Activated CD8-positive, alpha-beta T cell treated with anti-CD3 and anti-CD28 coated beads for 36 hours (primary cell): ENCODE measurements at places on chromosomes 5 and 9.

GRCh38 chr9:31135567-31135966 is 1248.9 kb upstream of the ACO1 start:
- peaks cover 7% of the 10 kb centered on the region for H3K4me1 ChIP-seq
- no peak overlapping the region for H3K27ac ChIP-seq
- no peak overlapping the region for H3K4me3 ChIP-seq

DNA sequence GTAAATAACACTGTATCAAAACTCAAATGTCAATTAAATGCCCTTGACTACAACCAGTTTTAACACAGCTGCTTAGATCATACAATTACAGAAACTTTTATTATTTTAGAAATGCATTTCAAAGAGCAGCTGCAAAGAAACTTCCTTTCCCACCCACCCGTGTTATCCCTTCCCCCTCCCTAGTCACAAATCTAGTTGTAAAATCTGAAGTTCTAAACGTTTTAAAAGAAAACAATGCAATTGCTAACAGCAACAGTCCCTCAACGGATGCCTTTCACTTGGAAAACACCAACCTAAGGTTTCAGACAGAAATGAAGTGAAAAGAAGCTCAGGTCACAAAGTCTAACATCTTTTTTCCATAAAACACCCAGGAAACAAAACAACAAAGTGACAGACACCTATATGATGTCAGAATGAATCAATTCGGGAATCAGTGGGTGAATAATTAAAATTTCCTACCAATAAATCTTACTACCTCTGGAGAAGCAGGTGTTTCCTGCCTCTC is 100.3 kb downstream of the FBXW11 start:
- H3K27ac ChIP-seq, result peak overlapping the region; percentile 76
- peak overlapping the region; percentile 29 for H3K4me3 ChIP-seq
- DNase-seq, result peak; percentile 12
- peaks cover 17% of the 10 kb centered on the region for H3K36me3 ChIP-seq
- no peaks in the 10 kb centered on the region for H3K27me3 ChIP-seq

DNA sequence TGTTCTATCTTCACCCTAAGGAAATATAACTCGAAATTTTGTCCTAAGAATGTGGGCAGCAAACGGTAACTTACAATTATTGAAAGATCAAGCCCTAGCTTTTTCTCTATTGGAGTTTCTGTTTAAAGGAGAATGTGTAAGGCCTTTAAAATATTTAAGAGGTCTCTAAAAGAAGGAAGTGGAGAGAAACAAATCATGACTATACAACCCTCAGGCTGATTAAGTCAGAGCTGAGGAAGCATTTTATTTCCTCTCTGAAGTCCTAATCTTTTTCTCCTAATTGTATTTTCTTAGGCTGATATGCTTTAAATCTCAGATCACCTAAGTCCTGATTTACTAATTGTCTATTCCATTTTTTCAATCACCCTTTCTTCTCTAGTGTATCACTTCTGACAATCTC is 1708.8 kb upstream of the C9orf72 start:
- no peak for DNase-seq
- H3K4me1 ChIP-seq, result no peaks in the 10 kb centered on the region
- no peaks in the 10 kb centered on the region for H3K27me3 ChIP-seq
- no peak overlapping the region for H3K4me3 ChIP-seq
- no peak overlapping the region for H3K27ac ChIP-seq

GRCh38 chr5:2800035-2800434 is 48.6 kb upstream of the IRX2 start:
- no peaks in the 10 kb centered on the region for H3K4me1 ChIP-seq
- DNase-seq, result no peak
- no peak overlapping the region for H3K27ac ChIP-seq
- H3K36me3 ChIP-seq, result no peaks in the 10 kb centered on the region

DNA sequence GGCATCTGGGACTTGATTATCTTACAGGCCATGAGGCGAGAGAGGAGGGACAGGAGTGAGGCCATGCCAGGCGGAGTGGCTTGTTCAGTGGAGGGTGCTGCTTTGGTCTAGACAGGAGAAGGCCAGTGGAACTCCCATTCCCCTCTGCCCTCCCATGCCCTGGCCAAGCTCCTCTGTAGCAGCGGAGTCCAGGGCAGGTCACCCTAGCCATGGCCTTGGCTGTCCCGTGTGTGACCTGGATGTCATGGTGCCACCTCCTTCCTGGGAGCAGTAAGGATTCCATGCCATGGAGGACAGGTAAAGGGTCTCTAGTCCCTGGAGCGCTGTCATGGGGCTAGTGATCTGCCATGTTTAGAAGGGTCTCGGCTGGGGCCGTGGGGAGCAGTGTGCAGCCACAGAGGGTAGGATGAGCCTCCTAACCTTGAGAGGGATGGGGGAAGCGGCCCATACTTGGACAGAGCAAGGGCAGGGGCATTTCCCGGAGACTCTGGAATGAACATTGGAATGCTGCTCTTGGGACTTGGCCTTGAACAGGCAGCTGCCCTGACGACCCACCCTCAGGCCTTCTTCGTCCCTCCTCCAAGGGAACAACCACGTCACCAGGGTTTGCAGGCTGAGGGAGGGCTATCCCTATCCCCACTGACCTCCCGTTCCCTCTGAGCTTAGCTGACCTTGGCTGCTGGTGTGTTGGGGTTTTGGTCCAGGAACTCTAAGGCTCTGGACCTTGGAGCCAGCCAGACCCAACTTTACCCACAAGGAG is 100.4 kb downstream of the DAB2IP start:
- H3K27me3 ChIP-seq, result no peaks in the 10 kb centered on the region
- no peak overlapping the region for H3K27ac ChIP-seq
- H3K4me1 ChIP-seq, result peaks cover 13% of the 10 kb centered on the region
- H3K36me3 ChIP-seq, result no peaks in the 10 kb centered on the region
- H3K4me3 ChIP-seq, result no peak overlapping the region

- peaks cover 17% of the 10 kb centered on the region for H3K27me3 ChIP-seq
- no peaks in the 10 kb centered on the region for H3K4me1 ChIP-seq
- no peak overlapping the region for H3K4me3 ChIP-seq
- H3K27ac ChIP-seq, result no peak overlapping the region
- no peaks in the 10 kb centered on the region for H3K36me3 ChIP-seq
These were observed 37.1 kb upstream of the PPARGC1B start for GRCh38 chr5:149693021-149693420.

GRCh38 chr5:39399135-39400036 is 25.4 kb downstream of the DAB2 start:
- H3K4me1 ChIP-seq, result peaks cover 5% of the 10 kb centered on the region
- no peak for DNase-seq
- H3K4me3 ChIP-seq, result no peak overlapping the region
- no peak overlapping the region for H3K27ac ChIP-seq
- H3K27me3 ChIP-seq, result no peaks in the 10 kb centered on the region

DNA sequence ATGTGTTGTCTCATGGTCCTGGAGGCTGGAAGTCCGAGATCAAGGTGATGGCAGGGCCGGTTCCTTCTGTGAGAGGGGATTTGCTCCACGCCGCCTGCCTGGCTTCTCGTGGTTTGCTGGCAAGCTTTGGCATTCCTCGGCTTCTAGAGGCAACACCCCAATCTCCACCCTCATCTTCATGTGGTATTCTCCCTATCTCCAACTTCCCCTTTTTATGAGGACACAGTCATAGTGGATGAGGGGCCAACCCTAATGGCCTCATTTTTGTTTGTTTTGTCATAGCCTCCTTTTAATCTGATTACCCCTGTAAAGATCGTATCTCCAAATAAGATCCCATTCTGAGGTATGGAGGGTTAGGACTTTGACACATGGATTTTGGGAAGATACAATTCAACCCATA is 41.7 kb upstream of the CLK4 start:
- H3K4me3 ChIP-seq, result no peak overlapping the region
- H3K36me3 ChIP-seq, result no peaks in the 10 kb centered on the region
- no peak for DNase-seq
- H3K4me1 ChIP-seq, result peaks cover 17% of the 10 kb centered on the region

- H3K4me3 ChIP-seq, result no peak overlapping the region
- H3K4me1 ChIP-seq, result peaks cover 5% of the 10 kb centered on the region
- peaks cover 9% of the 10 kb centered on the region for H3K27me3 ChIP-seq
- no peaks in the 10 kb centered on the region for H3K36me3 ChIP-seq
- no peak for DNase-seq
- H3K27ac ChIP-seq, result no peak overlapping the region
These were observed 47.7 kb downstream of the SH3TC2 start for GRCh38 chr5:149015126-149015525.

- no peak overlapping the region for H3K27ac ChIP-seq
- peak; percentile 80 for DNase-seq
These were observed 26.1 kb downstream of the IDNK start for GRCh38 chr9:83649080-83649479.

GRCh38 chr5:171961117-171961516 is 45.3 kb downstream of the FBXW11 start:
- peaks cover 90% of the 10 kb centered on the region for H3K4me1 ChIP-seq
- peaks cover 30% of the 10 kb centered on the region for H3K36me3 ChIP-seq
- peak; percentile 81 for DNase-seq
- no peaks in the 10 kb centered on the region for H3K27me3 ChIP-seq
- peak overlapping the region; percentile 86 for H3K27ac ChIP-seq

DNA sequence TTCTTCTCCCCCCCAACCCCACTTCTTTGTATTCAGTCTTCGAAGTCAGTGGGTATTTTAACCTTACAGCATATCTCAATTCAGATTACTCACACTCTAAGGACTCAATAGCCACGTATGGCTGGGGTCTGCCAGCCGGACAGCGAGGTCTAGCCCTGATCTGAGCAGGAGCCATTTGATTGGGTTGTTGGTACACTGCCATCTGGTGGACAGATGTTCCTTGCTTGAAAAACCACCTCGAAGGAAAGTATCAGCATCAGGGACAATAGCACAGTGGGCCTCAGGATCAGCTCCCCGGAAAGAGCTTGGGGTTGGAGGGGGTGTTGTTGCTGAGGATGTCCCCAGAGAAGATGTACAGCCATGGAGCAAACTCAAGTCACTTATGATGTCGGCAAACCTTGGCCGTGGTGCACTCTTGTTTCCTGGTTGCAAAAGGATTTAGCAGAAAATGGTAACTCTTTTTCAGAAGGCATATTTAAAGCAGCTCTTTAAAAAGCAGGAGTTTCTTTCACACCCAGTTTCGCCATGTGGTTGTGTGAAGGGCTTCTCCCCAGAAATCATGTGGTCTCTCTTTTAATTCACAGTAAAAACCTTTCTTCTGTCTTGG is 31.7 kb upstream of the KCNMB1 start:
- no peak overlapping the region for H3K27ac ChIP-seq
- no peak overlapping the region for H3K4me3 ChIP-seq
- peaks cover 12% of the 10 kb centered on the region for H3K4me1 ChIP-seq
- no peaks in the 10 kb centered on the region for H3K27me3 ChIP-seq
- no peaks in the 10 kb centered on the region for H3K36me3 ChIP-seq
- peak; percentile 72 for DNase-seq

GRCh38 chr5:71651579-71651978 is 64.4 kb downstream of the MCCC2 start:
- H3K4me3 ChIP-seq, result no peak overlapping the region
- peaks cover 21% of the 10 kb centered on the region for H3K4me1 ChIP-seq
- H3K27me3 ChIP-seq, result no peaks in the 10 kb centered on the region
- DNase-seq, result peak; percentile 83

DNA sequence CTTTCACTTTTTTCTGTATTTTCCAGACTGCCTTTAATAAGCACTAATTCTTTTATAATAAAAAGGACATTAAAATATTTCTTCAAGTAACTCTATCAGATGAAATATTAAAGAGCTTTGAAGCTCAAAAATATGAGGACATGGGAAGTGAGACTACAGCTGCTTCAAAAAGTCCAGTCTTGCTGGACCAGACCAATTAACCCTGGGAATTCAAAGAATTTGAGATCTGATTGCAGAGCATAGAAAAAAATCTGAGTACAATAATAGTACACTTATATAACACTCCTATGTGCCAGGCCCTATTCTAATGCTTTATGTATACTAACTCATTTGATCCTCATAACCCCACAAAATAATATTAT is 9.8 kb downstream of the TMEM245 start:
- H3K36me3 ChIP-seq, result peaks cover 21% of the 10 kb centered on the region
- H3K4me1 ChIP-seq, result peaks cover 82% of the 10 kb centered on the region

DNA sequence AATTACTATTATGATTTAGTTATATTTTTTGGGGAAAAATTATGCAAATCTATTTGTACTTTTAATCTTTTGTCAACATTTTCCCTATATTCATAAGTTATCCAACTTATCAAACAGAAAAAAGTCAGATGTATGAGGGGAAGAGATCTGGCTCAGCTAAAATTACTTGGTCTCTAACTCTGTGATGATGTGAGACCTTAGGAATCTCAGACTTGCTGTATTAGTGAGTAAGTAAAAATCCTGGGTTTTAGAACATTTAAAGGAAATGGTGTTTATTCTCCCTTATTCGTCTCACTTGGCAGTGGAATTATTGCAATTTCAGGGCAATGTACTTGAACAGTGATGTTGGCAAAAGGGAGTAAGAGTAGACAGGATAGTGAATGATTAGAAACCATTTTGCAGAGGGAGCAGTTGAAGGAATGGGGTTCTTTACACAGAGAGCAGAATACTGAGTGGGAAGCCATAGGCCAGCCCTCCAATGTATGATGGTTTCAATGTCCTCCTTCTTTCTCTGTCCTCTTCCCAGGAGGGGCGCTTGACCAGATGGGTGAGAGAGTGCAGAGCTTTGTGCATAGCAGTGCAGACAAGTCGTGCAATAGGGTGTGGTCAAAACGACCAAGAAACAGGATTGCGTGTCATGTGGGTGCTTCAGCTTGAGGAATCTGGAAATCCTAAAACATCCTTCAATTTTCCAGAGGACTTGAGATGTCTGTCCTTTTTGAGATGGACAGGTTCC is 91.7 kb downstream of the TENT4A start:
- no peak overlapping the region for H3K27ac ChIP-seq
- no peaks in the 10 kb centered on the region for H3K36me3 ChIP-seq
- no peak for DNase-seq
- peaks cover 3% of the 10 kb centered on the region for H3K27me3 ChIP-seq
- no peaks in the 10 kb centered on the region for H3K4me1 ChIP-seq

GRCh38 chr9:110332766-110333165 is 4.9 kb downstream of the TXNDC8 start:
- peaks cover 2% of the 10 kb centered on the region for H3K27me3 ChIP-seq
- no peaks in the 10 kb centered on the region for H3K4me1 ChIP-seq
- no peak for DNase-seq

- peaks cover 27% of the 10 kb centered on the region for H3K4me1 ChIP-seq
- H3K27ac ChIP-seq, result no peak overlapping the region
- no peaks in the 10 kb centered on the region for H3K27me3 ChIP-seq
- peaks cover 61% of the 10 kb centered on the region for H3K36me3 ChIP-seq
- DNase-seq, result no peak
These were observed 5.9 kb downstream of the PRPF4 start for GRCh38 chr9:113281356-113281755.

DNA sequence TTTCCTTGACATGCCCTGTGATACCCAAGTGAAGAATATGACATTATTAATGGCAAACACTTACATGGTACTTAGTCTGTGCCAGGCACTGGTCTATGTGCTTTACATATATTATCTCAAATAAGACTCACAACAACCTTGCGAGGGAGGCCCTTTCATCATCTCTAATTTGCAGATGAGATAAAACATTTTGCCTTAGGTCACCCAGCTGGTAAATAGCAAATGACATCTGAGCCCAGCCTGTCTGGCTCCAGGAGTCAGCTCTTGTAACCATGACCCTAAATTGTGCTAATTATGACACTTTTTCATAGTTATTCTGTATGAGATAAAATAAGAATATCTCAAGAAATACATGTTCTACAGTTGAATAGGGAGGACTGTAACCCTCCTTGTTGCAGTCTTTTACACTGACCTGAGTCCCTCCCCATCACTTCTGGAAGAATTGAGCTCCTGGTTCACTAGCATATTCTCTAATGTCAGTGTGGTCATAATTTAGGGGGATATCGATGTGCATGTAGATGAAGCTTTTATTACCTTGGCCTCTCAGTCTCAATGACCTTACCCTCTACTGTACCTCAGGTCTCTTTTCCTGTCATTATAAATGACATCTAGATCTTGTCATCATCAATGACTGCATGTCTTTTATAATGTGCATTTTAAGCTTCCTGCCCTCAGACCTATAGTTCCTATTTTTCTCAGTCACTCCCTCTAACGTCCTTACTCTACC is 126.1 kb upstream of the HAPLN1 start:
- no peak overlapping the region for H3K4me3 ChIP-seq
- H3K4me1 ChIP-seq, result peaks cover 3% of the 10 kb centered on the region
- H3K27me3 ChIP-seq, result no peaks in the 10 kb centered on the region
- no peaks in the 10 kb centered on the region for H3K36me3 ChIP-seq
- H3K27ac ChIP-seq, result no peak overlapping the region
- no peak for DNase-seq
